ENCODE measurements at places on chromosomes 13 and 19.
A peak's percentile ranks its signal among the peaks of the same experiment; 100 is the strongest.

- DNase-seq = peak; percentile 84
Observed at GRCh38 chr19:8615813-8616596, 5.5 kb upstream of the ADAMTS10 start.

GRCh38 chr19:47545061-47545948 lies 27.6 kb downstream of the ZNF541 start:
- no peak for DNase-seq

- DNase-seq = no peak
Observed at GRCh38 chr19:28534766-28535351, 678.1 kb downstream of the UQCRFS1 start.

DNA sequence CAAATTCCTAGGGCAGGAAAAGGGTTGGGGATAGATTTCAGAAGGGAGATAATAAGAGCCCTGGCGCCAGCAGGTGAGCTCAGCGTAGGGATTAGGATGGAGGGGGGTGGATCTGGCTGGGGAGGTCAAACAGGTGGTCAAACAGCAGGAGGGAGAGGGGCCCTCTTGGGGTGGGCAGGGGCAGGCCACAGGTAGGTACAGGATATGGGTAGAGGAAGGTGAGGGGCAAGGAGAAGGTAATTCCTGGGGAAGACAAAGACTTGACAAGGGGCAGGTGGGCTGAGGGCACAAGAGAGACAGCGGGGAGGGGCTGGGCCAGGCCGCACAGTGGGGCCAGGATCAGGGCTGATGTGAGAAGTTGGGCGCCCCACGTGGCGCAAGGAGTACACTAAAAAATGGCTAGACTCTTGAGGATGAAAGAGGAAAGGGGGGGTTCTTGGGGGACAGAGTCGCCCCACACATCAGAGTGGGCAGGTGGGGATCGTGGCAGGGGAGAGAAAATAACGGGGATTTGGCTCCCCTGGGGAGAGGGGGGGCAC lies 713 bp downstream of the KRI1 start:
- DNase-seq = peak; percentile 92

DNA sequence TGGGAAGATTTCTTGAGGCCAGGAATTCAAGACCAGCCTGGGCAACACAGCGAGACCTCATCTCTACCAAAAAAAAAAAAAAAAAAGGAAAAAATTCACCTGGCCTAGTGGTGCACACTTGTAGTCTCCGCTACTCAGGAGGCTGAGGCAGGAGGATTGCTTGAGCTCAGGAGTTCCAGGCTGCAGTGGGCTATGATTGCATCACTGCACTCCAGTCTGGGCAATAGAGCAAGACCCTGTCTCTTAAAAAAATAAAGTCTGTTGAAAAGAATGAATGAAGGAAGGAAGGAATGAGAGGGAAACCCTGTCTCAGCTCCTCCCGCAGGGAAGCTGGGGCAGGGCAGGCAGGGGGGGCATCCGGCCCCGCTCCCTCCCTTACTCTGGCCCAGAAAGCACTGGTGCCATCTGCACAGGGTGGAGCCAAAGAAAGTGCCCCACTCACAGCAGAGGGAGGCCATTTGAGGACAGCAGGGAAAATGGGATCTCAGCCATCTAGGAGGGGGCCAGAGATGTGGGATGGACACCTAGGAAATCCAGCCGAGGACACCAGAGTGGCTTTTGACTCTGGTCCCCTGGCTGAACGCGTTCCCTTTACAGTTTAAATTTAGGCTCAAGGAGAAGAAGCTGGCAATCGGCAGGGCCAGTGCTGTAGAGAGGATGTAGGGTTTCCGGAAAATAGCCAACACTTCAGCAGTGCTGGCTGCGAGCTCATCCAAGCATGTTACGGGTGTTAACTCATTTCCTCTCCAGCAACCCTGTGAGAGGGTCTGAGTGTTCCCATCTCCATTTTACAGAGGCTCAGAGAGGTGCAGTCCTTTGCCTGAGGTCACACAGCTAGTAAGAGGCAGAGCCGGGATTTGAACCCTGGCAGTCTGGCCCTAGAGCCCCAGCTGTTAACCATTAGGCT lies 3.6 kb upstream of the HPN start:
- DNase-seq = peak; percentile 64

- DNase-seq = no peak
Observed at GRCh38 chr13:21949818-21950429, 279.1 kb downstream of the FGF9 start.

DNA sequence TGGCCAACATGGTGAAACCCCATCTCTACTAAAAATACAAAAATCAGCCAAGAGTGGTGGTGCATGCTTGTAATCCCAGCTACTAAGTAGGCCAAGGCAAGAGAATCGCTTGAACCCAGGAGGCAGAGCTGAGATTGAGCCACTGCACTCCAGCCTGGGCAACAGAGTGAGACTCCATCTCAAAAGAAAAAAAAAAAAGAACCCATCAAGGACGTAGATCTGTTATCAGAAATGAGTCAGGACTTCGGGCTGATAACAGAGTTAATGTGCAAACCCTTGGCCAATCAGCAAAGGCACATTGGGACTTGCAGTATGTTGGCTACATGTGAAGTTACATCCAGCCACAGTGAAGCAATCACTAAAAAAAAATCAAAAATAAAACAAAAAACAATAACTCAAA lies 4.8 kb upstream of the LGALS7B start:
- DNase-seq = peak; percentile 63

DNA sequence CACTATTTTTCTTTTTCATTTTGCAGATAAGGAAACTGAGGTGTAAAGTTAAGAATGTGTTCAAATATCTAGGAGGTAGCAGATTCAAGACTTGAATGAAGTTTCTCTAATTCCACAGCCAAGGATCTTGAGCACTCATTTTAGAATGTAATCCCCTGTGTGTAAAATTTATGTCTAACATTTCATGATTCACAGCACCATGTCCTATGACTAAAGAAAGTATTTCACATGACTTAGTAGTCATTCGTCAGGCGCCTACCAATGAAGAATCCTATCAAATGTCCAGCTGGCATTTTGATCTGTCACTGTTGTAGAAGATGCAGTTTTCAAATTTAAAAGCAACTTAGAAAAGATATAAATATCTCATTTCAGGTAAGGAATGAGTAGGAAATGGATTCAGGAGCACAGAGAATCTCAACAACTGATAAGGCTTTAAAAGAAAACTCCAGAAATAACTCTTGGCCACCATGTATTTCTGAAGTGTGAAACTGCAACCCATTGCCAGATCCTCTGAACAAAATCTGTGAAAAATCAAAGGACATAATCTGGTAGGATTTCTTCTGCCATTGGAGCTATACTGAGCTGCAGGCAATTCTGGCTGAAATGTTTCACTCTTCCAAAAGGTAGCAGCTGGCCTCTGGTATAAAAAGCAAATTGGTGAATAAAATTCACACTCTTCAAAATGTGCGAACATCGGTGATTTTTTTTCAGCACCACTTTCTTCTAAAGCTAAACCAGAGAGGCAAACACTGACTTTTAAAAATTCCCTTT lies 92.2 kb downstream of the DCLK1 start:
- no peak for DNase-seq

DNA sequence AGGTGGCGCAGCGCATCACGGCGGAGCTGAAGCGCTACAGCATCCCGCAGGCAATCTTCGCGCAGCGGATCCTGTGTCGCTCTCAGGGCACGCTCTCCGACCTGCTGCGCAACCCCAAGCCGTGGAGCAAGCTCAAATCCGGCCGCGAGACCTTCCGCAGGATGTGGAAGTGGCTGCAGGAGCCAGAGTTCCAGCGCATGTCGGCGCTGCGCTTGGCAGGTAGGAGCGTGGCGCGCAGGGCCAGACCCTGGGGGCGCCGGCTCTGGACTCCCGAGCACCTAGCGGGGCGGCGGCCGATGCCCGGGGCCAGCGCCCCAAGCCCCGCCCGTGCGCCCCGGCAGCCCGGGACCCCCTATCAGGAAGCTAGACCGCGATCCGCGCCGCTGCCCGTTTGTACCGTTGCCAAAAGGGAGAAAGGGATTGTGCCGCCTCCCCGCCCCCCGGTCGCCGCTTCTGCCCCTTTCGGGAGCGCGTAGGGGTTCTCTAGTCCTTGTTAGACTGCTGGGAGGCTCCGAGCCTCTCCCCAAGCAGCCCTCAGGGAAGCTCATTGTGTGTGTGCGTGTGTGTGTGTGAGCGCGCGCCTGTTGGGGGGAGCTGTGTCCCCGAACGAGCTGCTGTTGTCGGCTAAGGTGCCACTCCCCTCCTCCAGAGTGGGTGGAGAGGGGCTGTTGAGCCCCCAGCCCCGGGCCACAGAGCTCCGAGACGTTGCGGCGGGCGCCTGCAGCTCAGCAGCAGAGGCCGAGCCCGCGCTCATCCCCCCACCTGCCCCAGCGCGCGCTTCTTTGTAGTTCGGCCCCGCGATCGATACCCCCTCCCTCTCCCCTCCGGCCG lies 1.5 kb downstream of the ONECUT3 start:
- peak; percentile 60 for DNase-seq

GRCh38 chr19:41646589-41647204 lies 19.8 kb upstream of the CEACAM4 start:
- DNase-seq = peak; percentile 64

GRCh38 chr19:5804516-5805461 lies at the start of gene NRTN:
NRTN (plus strand) TSS chr19:5805067; CDS start chr19:5824166, 19,099 bp downstream.
- DNase-seq = peak; percentile 37

GRCh38 chr13:93660391-93661063 lies 433.9 kb downstream of the GPC6 start:
- no peak for DNase-seq

GRCh38 chr13:41905600-41906254 lies 55.2 kb downstream of the VWA8 start:
- peak; percentile 73 for DNase-seq

DNA sequence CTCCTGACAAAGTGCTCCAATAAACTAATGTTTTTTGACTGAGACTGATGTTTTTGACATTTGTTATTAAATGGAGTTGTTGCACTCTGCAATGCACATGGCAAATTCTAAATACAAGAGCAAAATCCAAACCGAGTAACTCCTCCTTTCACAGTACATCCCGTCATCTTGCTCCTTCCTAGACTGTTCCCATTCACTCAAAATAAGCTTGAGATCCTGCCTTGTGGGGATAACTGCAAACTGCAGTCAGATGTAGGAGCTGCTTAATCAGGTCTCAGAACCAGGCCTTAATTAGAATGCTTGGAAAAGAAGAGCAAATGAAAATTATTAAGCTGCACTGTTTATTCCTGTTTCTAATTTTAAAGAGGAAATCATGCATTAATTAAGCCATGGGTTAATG lies 134.8 kb upstream of the SPRY2 start:
- no peak for DNase-seq

DNA sequence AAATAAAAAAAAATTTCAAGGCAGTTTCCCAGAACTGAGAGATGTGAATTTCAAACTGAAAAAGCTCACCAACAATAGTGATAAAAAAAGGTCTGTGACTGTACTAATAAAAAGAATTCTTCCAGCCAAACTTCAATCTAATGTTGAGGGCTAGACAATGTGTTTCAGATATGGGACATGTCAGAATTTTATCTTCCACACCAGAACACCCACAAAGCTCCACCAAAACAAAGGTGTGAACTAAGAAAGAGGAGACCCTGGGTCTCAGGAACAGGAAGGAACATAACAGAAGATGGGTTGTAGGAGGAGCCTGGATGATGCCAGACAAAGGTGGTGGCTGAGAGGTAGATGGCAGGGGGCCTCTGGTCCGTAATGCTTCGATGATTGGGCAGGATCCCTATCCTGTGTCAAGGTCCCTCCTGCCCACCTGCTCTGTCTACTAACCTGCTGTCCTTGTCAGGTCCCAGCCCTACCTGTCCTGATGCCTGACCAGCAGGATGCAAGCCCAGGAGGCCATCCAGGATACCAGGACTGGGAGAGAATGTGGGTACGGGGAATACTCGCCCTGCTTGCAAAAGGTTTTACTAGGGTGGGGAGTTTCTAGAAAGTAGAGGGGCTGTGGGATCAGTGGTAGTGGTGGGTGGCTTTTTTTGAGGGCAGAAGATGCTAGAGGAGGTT lies 4.5 kb downstream of the MZF1 start:
- DNase-seq = peak; percentile 62

- peak; percentile 42 for DNase-seq
Observed at GRCh38 chr13:20126541-20127261, 34.2 kb downstream of the GJA3 start.

DNA sequence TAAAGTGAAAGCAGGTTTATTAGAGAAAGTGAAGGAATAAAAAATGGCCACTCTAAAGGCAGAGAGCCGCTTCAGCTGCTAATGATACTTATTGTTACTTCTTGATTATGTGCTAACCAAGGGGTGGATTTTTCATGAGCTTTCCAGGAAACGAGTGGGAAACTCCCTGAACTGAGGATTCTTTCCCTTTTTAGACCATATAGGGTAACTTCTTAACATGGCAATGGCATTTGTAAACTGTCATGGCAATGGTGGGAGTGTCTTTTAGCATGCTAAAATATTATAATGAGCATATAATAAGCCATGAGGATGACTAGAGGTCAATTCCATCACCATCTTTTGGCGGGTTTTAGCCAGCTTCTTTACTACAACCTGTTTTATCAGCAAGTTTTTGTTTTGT lies 890.0 kb downstream of the UQCRFS1 start:
- no peak for DNase-seq

DNA sequence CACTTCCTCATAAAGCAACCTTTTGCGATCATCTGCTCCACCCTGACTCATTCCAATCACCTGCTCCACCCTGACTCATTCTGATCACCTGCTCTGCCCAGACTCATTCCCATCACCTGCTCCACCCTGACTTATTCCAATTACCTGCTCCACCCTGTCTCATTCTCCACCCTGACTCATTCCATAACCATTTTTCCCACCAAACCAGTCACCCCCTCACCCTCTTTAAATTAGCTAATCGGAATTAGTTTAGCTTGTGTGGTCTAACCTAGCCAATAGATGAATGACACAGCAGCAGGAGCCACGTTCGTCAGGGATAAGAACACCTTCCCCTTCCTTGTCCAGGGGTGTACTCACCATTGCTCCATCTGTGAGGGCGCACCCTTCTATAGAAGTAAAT lies 134.0 kb downstream of the COG6 start:
- DNase-seq = no peak

DNA sequence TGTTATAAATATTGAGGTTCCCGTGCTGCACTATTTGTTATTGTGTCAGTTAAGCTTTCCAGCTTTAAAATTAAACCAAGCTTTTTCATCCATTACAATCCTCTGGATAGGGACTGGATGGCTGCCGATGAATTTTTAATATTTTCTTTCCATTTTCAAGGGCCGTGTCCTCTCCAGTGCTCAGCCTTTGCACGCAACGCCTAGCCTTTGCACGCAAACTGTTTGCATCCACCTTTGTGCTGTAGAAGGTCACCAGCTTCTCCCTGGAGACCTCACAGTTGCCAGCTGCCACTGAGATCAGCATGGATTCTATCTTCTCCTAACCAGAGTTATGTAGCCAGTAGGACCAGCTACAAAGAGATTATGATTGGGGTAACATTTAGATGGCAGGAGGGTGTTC lies 240.5 kb downstream of the SLC7A1 start:
- DNase-seq = no peak

DNA sequence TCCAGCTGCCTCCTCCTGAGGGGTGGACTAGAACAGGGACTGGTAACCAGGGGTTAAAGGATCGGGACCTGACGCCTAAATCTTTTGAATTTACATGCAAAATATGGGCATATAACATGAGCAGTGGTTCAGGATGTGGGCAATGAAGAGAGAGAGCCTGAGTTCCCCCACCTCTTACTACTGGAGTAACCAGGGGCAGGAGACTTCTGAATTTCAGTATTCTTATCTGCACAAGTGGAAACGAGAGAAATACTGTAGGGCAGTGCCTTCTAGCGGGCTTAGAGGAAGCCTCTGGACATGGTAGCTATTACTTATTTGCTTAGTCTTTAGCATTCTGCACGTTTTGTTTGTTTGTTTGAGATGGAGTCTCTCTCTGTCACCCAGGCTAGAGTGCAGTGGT lies 26.3 kb downstream of the BCAT2 start:
- peak; percentile 66 for DNase-seq
